ENCODE measurements at places on chromosomes 1 and 21.
A peak's percentile ranks its signal among the peaks of the same experiment; 100 is the strongest.

DNA sequence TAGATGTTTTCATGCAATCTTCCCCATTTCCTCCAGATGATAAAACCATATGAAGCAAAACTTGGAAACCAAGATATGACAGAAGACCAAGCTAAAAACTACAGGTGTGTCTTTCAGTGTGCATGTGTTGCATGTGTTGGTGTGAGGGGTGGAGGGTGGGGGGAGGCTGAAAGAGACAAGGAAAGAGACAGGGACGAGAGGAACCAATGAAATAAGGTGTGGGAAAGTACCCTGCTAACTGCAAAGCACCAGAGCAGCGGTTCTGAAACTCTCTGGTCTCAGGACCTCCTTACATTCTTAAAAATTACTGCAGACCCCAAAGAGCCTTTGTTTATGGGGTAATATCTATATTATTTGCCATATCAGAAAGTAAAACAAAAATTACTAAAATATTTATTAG lies 87.4 kb upstream of the HIVEP3 start:
- DNase-seq = no peak

GRCh38 chr1:152951711-152952110 lies 4.7 kb downstream of the SPRR5 start:
- DNase-seq = no peak

GRCh38 chr21:46202592-46203202 lies 18.4 kb upstream of the SPATC1L start:
- no peak for DNase-seq

GRCh38 chr1:90174246-90174645 lies 179.3 kb downstream of the ZNF326 start:
- DNase-seq = no peak

DNA sequence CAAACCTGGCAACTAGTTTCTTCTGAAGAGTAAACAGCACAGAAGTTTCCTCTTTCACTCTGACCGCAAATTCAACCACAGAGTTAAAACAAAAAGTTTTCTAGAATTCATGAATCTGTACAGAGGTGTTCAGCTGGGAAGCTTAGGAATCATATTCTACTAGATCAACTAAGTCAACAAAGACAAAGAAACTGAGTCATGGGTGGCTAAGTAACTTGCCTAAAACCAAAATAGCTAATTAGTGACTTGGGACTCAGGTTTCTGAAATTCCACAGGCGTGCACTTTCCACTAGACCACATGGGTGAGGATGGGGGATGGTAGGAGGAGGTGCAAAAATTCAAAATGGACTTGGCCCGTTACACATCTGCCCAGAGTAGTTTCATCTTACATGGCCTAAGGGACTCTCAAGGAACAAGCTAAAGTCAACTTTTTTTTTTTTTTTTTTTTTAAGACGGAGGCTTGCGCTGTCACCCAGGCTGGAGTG lies 25.8 kb downstream of the PTPN14 start:
- DNase-seq = no peak

DNA sequence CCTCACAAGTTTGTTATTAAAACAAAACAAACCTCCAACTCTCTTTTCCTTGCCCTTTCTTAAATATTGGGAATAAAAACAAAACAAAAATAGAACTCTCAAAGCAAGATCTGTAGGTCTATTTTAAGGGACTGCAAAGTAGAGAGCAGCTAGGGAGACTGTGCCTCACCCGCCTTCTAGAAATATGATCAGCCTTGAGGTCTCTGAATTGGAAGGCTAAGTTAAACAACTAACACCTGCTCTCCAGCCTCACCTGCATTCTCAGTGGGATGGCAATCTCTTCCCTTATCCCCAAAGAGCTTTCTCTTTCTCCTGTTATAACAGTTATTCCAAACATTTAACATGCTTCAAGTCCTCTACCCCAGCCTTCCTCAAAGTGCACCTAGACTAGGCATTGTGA lies 75.5 kb upstream of the TNR start:
- DNase-seq = no peak

- no peak for DNase-seq
Observed at GRCh38 chr1:8782001-8782620, 35.3 kb downstream of the RERE start.

- DNase-seq = peak; percentile 45
Observed at GRCh38 chr1:207049974-207050391, 1.0 kb downstream of the YOD1 start.

- DNase-seq = no peak
Observed at GRCh38 chr1:151867765-151868411, 14.4 kb upstream of the THEM5 start.

- DNase-seq = no peak
Observed at GRCh38 chr1:151562661-151563060, 22.6 kb downstream of the TUFT1 start.

- no peak for DNase-seq
Observed at GRCh38 chr1:177077734-177078499, 86.6 kb downstream of the ASTN1 start.

GRCh38 chr1:125065092-125065820 lies 3880.5 kb downstream of the SRGAP2C start:
- DNase-seq = no peak

DNA sequence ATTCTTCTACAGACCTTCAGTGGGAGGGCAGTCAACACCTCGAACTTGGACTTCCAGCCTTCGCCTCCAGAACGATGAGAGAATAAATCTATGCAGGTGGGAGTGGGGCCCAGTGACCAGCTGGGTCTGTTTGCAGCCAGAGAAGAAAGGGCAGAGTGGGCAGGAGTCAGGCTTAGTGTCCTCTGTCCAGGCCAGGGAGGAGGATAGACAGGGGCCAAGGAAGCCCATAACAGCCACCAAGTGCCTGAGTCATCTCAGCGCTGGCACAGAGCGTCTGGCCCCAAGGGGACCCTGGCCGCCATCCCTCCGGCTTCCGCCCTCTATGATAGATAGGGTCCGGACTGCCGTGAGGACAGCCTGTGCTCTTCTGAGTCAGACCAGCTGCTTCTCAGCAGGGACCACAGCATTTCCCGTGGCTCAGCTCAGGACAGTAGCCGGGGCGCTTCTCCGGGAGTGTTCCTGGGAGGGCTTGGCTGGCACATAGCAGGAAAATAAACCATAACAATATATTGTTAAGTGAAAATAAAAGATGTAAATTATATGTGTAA lies 133.1 kb upstream of the C1orf174 start:
- no peak for DNase-seq

GRCh38 chr1:152179566-152179965 lies 20.5 kb upstream of the RPTN start:
- DNase-seq = no peak

DNA sequence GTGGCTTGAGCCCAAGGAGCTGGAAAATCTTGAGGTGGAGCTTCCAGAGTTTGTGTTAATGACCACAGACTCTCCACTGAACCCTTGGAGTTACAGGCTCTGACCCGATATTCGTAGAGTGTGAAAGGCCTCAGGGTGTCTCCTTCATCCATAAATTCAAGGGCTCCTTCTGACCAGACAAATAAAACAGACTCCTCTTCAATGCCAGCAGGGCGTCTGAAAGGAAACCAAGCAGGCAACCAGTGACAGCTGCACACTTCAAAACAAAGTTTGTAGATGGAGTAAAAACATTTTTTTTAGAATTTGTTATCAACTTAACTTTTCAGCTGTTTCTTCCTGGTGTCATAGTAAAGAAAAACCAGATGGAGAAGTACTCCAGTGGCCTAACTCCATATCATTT lies 161.1 kb downstream of the KCTD3 start:
- no peak for DNase-seq

GRCh38 chr1:213051881-213052202 lies 801 bp downstream of the RPS6KC1 start:
- no peak for DNase-seq

DNA sequence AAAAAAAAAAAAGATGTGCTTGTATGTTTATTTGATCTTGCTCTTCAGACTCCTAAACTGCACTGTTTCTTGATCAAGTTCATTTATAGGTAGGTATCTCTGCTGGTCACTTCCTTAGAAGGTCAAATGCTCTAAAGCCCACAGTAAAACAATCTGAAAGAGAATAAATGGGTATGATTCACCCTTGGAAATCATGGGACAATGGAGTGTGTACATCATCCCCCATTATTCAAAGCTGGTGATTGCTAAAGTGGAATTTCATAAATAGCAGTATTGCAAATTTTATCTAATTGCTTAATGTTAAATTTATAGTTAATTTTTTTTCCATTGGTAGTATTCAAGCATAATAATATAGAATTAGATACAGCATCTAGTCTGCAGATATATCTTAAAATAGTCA lies 53.4 kb downstream of the MIER1 start:
- DNase-seq = no peak

Data from NCI-H1048 (cell line).